GM10248 (cell line): ENCODE measurements at places on chromosomes 11 and 22.

DNA sequence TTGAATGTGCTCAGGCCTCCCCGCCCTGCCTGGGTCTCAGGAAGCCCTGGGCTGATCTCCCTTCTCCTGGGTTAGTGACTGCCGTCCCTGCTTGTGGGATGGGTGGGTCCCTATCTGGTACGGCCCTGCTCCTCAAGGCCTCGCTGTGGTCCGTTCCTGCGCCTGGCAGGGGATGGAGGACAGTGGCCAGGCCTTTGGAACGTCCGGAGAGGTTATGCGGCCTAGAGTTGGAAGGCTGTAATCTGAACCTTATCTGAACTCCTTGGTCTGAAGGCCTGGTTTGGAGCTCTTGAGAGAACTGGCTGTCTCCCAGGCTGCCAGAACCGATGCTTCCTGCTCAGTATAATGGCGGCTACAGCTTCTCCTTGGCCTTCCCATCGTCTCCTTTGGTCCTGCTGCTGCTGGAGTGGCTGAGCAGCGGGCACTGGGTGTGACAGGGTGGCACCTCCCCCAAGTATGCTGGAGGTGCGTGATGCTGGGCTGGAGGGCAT lies 72.8 kb downstream of the FLI1 start:
- DNase-seq = no peak

DNA sequence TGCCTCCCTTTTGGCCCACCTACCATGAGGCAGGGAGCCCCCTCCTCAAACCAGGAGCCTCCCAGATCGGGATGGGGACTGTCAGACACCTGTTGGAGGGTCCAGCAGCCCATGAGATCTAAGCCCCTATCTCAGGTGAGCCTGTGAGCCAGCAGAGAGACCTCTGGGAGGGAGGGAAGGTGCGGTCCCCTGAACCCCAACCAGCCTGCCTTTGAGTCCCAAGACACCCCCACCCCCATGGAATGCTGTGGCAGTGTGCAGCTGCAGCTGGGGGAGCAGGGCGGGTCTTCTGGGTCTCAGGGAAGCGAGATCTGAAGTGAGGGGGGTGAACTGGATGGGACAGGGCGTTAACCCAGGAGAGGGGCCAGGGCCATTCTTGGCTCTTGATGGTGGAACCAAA lies 1.4 kb upstream of the CDKN1C start:
- DNase-seq = no peak

DNA sequence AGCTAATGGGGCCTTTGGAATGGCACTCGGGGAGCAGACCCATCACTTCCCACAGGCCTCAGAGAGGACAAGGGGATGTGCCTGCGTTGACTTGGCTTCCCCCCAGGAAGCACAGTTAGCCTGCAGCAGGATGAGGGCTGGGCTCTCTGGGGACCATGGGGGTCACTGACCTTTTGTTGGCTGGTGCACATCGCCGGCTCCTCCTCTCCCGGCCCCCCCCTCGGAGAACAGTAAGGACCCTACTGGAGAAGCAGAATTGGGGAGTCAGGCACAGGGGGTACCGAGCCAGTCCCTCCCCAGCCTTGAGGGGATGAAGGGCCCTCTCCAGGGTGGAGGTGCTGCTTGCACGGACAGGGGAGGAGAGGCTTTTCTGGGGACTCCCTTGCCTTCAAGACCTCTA lies 32.8 kb downstream of the NRXN2 start:
- DNase-seq = no peak

DNA sequence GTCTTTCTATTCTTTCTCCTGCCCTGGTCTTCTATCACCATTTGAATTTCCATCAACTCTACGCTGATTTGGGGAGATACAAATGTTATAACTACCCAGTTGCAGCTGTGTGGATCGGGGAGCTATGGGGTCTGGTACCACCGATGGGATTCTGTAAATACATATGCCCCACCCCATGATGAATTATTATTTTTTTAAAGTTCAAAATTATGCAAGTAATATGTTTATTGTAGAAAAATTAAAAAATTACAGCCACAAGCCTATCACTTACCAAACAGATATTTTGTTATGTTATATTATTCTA lies 52.4 kb upstream of the CLMP start:
- no peak for DNase-seq

- no peak for DNase-seq
Measured at GRCh38 chr11:1055109-1055703, 18.7 kb upstream of the MUC6 start.

DNA sequence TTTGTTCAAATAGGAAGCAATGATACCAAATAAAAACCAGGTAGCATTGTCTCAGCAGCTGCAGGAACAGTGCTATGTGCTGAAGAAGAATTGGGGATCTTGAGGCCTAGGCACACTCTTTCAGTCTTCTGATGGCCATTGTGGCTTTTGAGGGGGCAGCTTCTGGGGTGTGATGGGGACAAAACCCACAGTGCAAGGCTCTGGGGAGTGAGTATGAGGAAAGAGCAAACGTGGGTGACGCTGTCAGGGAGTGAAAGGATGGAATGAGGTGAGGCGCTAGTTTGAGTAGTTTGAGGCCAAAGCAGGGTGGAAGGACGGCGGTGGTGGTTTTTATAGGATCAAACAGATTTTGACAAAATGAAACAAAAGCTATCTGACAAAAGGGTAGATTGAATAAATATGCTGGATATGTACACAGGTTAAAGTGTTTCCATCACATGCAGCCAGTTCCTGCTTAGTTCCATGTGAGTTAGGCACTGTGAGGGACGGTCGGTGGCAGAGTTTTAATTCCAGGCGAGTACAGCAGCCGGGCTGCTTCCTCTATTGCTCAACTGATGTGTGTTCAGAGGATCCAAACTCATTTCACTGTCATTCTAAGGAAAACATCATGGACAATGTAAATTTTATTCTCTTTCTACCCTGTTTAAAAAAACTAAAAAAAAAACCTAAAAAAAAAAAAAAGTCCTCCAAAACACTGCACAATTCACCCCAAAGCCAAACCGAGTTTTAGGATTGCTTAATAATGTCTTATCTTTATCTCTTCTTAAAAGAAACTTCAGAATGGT lies 18.9 kb downstream of the ADAMTS15 start:
- no peak for DNase-seq

- DNase-seq = no peak
Measured at GRCh38 chr11:100151944-100152343, 535.1 kb upstream of the ARHGAP42 start.

DNA sequence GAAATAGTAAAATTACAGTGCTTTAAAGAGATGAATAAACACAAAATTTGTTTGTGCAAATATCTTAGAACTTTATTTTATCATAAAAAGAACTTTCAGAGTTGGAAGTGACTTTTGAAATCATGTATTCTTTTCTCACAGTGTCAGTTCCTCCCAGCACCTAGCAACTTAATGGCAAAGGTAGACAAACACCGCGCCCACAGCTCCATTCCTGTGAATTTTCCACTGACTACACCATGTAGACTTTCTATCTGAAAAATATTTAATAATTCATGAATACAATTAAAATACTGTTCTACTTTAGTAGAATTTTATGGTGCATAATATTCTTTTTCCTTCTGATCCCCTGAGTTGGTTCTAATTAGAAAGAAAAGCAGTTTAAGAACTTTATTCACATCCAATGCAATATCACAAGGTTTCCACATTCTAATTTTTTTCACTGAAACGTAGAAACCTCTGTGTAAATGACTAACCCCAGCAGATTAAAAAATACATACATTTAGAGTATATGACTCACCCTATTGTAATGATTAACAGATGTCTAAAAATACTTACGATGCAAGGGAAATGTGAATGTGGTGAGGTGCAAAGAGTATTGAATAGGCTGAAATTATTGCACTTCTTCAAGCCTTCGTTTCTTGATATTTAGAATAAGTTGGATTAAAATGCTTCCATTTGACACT lies 218.2 kb upstream of the CCDC179 start:
- DNase-seq = peak; percentile 15

GRCh38 chr22:41425660-41426365 lies 20.8 kb downstream of the TOB2 start:
- DNase-seq = no peak

DNA sequence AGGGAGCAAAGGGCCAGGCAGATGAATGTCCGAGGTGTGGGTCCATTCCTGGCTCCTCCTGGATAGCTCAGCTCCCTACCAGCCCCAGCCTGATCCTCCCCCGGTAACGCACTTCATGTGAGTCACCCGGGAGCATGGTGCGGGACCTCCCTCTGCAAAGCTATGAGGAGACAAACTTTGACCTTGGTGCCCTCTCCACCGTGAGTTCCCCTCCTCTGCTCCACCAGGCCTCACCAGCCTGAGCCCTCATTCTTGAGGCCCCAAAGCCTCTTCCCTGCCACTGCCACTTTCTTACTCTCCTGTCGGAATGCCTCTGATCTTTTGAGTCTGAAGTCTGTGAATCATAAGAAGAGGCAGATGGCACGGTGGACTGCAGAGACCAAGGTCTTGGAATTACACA lies 37.4 kb upstream of the CD82 start:
- no peak for DNase-seq

DNA sequence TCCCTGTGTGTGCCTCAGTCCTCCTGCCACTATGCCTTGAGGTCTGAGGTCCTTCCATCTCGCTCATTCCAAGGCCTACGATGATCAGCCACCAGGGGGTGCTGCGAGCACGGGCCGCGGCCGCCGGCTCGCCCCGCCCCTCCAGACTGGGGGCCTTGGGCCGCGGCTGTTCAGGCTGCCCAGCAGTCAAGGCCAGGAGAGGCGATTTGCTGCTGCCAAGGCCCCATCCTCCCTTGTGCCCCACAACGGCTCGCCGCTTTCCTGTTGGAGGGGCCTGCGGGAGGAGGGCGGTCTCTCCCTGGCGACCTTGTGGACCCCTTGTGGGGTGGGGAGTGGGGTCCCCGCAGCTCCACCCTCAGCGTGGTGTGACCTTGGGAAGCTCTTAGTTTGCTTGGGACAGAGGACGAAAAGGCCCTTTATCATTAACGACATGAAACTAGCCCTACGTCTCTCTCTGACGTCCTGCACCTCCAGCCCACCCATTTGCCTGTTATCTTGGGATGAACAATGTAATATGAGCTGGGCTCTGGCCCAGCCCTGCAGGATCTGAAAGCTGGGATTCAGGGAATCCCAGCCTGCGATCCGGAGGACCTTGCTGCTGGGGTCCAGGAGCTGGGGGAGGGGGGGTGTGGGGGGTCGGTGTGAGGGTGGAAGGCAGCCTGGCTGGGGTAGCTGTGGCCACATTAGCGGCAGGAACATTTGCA lies 5.3 kb upstream of the GALR3 start:
- peak; percentile 92 for DNase-seq
